ENCODE measurements at places on chromosomes 11 and 22. TPM values are rescaled to one million over a fixed set of nuclear protein-coding genes. Genes with fewer than 3 reads are reported as not detected.

Gene NAGA
- total RNA-seq, result 14.8 TPM

DNA sequence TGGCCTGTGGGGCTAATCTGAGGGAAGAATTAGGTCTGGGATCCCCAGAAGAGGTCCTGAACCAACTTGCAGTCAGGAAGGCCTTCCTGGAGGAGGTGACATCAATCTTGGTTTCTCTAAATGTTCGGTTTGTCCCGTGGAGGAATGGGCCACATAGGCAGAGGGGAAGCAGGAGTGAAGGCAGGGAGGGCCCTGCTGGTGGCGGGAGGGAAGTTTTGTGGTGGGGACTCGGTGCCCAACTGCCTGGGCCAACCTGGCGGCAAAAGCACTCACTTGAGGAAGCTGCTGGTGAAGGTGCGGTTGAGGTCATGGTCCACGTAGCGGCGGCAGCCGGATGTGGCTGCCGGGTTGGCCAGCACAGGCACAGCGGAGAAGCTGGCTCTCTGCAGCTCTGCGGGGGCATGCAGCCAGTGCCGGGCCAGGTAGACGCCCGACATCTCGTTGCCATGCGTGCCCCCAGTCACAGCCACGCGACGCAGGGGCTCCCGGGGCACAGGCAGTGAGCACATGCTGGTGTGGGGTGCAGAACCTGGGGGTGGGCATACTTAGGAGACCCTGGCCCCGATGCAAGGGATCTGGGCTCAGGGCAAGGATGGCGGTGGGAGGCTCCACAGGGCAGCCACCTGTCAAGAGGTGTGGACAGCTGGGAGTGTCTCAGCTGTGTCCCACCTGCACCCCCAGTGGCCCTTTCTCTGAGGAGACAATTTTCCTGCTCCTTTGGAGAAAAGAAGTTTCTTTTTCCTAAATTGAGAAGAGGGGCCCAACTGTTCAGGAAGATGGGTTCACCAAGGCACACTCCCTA lies 3.8 kb downstream of the ACY3 start:
- no peak for DNase-seq

- peak; percentile 7 for DNase-seq
Observed at GRCh38 chr11:132330515-132330914, 960.1 kb downstream of the NTM start.

Gene C11orf87
- total RNA-seq, result not detected

- DNase-seq, result no peak
Observed at GRCh38 chr11:131833366-131833765, 463.0 kb downstream of the NTM start.

- DNase-seq, result no peak
Observed at GRCh38 chr11:116501728-116502127, 271.1 kb downstream of the BUD13 start.

GRCh38 chr11:117443266-117444186 lies 115.9 kb downstream of the CEP164 start:
- DNase-seq, result peak; percentile 26

All from fibroblast of the aortic adventitia (primary cell).